ENCODE measurements at places on chromosomes 11 and 22.

- DNase-seq = no peak
These were observed 18.3 kb upstream of the CRY2 start for GRCh38 chr11:45828996-45829395.

DNA sequence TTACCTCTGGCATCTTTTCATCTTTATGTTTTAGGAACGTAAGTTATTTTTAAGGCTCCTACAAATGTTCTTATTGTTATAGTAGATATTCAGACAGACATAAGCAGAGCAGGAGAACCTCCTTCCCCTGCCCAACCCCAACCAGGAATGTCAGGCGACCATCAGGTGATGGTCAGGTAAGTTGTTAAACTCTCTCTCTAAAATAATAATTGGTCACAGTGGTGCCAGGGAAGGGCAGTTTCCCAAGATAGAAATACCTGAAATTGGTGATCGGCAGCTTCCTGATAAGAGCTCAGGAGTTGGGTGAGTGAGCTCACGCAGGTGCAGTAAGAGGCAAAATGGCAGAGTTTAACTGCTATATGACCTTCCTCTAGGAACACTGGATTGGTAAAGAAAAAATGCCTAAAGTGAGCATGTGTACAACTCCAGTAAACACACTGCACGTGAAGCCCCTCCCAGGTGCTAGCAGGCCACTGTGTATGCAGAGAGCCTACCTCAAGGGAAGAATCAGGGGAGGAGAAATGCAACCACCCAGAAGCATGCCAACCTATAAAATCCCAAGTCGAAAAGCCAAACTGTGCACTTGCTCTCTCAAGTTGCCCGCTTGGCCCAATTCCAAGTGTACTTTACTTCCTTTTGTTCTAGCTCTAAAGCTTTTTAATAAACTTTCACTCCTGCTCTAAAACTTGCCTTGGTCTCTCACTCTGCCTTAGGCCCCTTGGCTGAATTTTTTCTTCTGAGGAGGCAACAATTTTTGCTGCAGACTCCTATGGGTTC lies 273.9 kb downstream of the SBF2 start:
- no peak for DNase-seq

DNA sequence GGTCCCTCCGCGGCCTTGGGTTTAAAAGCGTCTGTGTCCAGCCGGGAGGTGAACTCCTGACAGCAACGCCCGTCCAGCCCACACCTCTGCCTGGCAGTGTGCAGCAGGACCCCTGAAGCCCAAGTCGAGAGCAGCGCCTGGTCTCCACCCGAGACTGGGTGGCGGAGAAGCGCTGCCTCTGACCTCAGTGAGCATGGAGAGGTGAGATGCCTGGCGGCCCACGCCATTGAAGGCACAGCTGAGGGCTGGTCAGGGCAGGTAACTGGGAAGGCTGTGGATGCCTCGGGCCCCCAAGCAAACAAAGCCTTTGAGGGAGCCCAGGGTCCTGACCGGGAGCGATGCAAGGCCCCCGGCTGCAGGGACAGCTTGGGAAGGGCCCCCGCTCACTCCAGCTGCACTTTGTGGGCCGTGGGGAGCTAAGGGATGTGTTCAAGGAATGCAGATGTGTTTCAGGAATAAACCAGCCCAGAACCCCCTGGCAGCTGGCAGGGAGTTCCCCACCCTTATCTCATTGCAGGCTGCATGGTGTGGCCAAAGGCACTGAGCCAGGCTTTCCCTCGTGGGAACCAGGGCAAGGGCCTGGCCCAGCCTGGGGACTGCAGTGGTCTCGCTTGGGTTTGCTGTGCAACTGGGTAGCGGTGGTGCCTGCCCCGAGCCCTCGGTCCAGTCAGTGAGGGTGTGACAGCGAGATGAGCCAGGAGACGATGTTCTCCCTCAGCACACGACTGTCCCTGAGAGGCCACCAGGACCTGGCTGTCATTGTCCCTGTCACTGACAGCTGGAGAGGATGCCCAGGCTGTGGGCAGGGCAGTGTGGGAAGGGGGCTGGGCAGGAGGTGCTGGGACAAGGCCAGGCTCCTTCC lies 92.5 kb downstream of the WNT7B start:
- peak; percentile 39 for DNase-seq

GRCh38 chr11:67082071-67082791 lies 25.6 kb downstream of the RHOD start:
- DNase-seq = no peak

GRCh38 chr11:7964261-7964660 lies 986 bp downstream of the NLRP10 start:
- no peak for DNase-seq

- DNase-seq = peak; percentile 47
These were observed 10.0 kb upstream of the TMEM191C start for GRCh38 chr22:21457023-21457787.

- DNase-seq = no peak
These were observed 132.1 kb upstream of the RASSF10 start for GRCh38 chr11:12876988-12877387.

DNA sequence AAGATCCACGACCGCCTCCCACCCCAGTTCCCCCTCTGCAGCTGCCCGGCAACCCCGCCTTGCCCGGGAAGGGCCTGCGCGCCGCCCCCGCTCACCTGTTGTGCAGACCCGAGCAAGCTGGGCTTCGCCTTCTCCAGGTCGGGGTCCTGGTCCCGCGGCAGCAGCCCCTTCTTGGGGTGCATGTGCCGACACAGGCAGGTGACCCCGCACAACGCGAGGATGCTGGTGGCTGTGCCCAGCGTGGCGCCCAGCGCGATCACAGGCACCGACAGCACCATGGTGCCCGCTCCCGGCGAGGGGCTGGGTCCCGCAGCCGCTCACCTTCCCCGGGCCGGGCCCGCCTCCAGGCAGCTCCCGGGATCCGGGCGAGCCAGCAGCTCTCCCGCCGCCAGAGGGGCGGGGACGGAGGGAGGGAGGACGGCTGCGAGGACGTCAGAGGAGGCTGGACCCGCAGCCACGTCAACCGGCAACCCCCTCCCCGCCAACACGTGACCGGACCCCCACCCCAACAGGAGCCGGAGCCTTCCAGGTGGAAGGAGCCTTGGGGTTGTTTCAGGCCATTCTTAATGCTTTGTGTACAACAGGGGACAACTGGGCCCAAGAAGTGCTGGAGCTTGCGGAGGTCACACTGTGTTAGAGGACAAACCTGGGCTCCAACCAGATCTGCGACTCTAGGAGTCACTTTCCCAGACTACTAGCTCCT lies at the start of gene SYT13:
TSS of gene SYT13 (minus strand) at position 412 of the 703 bp plus-strand sequence. CDS start at position 278, 134 bp downstream.
- no peak for DNase-seq

DNA sequence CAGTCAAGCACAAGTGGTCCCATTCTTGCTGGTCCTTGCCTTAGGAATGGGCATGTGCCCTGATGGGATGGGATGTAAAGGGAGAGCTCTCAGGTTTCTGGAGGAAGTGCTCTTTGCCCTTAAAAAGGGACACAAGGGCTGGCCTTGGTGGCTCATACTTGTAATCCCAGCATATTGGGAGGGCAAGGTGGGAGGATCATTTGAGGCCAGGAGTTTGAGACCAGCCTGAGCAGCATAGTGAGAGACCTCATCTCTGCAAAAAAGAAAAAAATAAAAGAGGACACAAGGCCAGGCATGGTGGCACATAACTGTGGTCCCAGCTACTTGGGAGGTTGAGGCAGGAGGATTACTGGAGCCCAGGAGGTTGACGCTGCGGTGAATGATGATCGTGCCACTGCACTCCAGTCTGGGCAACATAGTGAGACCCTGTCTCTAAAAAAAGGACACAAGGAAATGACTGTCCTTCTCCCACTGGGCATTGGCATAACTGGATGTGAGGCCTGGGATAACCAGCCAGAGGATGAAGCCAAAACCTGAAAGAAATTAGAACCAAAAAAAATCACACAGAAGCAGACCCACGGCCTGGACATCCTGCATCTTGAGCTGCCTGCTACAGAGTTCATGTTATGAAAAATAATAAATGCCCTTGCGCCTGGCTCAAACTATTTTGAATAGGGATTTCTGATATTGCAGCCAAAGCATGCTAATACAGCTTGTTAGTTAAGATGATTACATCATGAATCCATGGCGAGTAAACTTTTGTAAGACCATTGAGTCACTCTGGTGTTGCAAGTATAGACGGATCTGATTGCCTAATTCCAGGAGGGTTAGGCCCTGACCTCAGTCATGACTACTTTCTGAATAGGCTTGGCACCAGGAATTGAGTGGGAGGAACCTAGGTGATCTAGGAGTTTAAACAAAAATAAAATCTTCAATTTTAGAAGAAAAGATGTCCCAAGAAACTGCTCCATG lies 12.9 kb upstream of the CRKL start:
- no peak for DNase-seq

DNA sequence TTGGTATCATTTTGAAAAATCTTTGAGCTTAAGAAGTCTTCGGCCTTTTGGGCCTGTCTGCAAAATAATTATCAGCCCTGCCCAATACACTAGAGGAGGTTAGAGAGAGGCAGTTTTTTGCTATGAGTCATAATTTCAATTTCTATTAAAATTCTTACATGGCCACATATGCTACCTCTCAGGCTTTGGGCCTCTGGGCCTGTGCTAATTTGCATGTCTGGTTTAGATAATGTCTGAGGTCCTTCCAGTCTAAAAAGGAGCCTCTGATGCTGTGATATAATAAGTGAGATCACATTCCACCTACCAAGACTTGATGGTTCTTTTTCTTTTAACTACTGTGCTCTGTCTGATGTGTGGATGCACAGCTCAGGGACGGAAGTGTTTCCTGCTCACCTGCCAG lies 70.8 kb downstream of the KCNJ1 start:
- DNase-seq = no peak

- no peak for DNase-seq
These were observed 2.8 kb upstream of the JHY start for GRCh38 chr11:122879785-122880184.

DNA sequence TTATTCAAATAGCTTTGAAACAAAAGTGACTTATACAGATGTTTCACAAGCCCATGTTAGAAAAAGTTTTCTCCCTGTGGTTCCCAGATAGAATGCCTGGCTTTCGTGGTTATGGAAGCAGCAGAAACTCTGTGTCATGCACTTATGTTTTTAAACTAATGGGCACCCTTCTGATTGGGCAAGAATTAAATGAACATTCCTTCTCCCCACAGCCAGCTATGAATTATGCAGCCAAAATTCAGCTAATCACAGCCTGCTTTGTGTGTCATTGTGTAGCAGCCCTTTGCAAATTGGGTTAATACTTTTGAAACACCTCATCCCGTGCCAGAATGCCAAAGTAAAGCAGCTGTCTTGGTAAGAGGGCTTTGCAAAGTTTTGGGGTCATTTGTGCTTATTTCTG lies 46.9 kb downstream of the PANX1 start:
- DNase-seq = no peak

GRCh38 chr11:64794526-64794925 lies 8.5 kb downstream of the MAP4K2 start:
- DNase-seq = no peak

DNA sequence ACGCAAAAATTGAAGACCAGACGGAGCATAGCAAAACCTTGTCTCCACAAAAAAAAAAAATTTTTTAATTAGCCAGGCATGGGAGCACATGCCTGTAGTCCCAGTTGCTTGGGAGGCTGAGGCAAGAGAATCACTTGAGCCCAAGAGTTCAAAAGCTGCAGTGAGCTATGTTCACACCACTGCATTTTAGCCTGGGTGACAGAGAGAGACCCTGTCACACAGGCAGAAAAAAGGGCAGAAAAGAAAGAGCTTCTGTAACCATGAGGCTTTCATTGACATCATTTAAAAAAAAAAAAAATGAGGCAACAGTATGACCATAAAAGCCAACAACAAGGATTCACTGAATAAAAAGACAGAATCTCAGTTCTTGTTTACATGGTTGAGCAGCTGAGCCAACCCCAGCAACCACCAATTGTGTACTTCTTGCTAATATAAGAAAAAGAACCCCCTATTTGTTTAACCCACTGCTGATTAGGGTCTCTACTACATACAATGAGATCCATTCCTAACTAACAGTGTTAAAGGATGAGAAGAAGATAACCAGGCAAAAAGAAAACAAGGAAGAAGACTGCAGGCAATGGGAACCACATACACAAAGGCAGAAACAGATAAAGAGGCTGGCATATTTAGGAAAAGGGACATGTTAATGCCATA lies 86.2 kb upstream of the SCUBE2 start:
- no peak for DNase-seq

DNA sequence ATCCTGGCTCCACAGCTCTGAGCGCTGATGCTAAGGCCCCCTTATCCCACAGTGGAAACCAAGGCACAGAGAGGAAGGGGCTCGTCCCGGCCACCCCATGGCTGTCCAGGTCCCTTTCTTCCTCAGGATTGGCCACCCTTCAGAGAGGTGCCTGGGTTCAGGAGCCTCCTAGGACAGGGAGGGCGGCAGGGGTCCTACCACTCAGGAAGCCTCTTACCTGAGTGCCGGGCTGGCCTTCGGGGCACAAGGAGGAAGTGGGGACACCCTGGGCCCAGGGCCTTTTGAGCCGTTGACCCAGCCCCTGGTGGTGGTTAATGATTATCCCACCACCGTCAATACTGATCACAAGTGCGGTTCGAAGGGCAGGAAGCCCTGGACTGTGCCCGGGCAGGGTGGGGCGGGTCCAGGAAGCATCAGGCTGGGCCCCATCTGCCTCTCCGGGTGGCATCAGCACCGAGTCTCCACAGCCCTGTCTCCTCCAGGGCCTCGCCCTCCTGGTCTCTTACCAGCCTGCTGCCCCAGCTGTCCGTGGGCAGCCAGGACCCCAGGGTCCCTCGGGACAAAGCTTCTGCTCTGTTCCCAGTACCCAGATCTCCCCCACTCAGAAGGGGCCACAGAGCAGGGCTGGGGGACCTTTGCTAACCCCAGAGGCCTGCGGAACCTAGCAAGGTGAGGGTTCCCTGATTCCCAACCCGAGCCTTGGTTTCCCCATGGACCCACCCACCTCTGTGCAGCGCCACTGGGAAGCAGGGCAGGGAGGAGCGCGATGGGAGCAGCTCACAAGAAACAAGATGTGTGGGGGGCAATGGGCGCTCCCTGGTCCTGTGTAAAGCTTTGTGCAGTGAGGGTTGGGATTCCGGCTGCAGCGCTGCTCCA lies 15.0 kb upstream of the EHD1 start:
- DNase-seq = no peak

GRCh38 chr11:119550053-119550752 lies 127.2 kb upstream of the THY1 start:
- DNase-seq = no peak

DNA sequence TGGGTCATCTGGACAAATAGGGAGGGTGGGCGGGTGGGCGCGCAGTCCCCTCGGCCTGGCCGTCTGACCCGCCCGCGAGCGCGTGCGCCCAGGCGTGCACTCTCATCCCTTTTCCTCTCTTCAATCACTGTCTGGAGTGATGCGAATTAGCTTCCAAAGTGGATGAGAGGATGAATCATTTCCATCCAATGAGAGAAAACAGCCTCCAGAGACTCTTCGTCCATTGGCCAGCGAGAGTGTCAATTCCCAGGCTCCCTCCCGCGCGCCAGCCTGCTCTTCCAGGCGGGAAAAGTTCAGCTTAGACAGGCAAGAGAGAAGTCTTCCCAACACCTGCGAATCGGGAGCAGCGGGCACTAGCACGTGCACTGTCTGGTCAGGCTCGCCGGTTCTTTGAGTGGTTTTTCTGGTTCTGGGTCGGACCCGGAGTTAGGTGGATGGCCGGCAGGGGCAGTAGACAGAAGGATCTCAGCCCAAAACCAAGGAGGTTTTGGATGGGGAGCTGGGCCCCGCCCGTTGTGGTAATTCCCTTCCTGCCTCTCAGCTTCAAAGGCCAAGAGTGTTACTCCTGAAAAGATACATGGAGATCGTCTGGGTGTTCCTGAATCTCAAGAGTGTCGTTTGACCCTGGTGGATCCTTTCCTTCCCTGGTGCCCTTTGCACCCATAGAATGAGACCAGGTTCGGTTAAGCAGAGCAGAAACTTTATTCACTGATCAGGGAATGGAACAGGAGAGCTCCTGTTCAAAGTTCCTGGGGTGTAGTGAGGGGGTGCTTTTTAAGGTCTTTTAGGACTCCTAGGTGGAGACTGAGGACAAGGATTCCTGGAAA lies 33.4 kb upstream of the GLYATL1 start:
- DNase-seq = no peak

Measured in activated effector memory CD4-positive, alpha-beta T cell treated with anti-CD3 and anti-CD28 coated beads, Interleukin-2, amount 50 U/mL, for 16 hours (primary cell).